GM18507 (cell line): ENCODE measurements at places on chromosomes 11 and 22.

DNA sequence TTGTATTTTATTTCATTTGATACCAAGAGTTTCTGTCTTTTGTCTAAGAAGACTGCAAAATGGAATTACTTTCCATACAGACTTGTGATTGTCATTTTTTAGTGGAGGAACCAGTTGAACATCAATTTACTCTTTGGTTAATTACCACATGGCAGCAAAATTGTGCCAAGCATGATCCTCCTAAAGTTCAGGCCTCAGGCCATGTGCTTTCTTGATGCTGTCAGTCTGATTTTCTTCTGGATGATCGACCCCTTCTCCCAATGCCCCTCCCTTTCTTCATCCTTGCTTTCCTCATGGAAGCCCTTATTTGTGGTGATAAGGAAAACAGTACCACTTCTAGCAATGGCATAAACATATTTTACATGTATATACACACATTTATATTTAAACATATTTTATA, 76.2 kb downstream of the SVIP start:
- DNase-seq, result no peak

GRCh38 chr22:24285245-24285644, 14.6 kb downstream of the SPECC1L start:
- DNase-seq, result no peak

DNA sequence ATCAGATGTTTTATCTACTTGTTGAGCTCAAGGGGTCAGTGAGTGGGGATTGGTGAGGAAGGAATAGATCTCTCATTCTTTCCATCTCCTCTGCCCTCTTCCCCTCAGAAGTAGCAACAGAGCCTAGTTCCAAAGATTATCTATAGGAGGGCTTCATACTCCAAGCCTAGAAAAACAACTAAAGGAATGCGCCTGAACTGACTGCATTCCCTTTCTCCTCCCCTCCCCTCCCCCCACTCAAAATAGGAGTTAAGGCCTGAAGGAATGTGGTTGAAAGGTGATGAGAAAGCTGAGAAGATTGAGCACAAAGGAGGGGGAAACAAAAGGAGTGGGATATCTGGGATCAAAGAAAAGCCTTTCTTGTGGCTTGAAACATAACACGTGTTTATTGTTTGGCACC, 10.5 kb downstream of the EMSY start:
- DNase-seq, result no peak

GRCh38 chr11:111565114-111565720, 24.7 kb downstream of the LAYN start:
- peak; percentile 42 for DNase-seq

- no peak for DNase-seq
These were observed 4.2 kb upstream of the SYN3 start for GRCh38 chr22:33062361-33062760.

DNA sequence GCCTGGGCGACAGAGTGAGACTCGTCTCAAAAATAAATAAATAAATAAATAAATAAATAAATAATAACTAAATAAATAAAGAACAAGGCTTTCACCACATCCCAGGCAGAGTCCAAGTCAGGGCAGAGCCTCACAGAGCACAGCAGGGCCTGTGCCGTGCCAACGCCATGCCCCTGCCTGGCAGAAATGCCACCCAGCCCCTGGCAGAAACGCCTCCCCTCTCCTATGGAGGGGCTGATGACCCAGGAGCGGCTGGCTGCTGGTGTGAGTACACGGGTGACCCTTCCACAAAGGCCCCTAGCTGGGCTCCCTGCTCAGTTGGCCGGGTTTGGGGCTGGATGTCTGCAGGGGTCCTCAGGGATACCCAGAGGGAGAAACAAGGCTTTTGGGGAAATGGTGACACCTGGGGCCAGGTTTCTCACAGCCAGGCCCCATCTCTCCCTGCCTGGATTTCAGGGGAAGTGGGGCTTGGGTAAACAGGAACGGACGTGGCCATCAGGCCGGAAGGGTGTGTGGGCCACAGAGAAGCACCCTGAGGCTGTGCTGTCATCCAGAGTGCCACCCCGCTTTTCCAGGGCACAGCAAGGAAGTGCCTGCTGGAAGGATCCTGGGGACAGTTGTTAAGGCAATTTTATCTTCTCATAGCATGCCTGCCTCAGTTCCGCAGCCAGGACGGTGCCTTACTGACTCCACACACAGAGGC, 5.1 kb downstream of the BID start:
- DNase-seq, result no peak

GRCh38 chr11:10932976-10933375, 75.1 kb upstream of the ZBED5 start:
- DNase-seq, result no peak

DNA sequence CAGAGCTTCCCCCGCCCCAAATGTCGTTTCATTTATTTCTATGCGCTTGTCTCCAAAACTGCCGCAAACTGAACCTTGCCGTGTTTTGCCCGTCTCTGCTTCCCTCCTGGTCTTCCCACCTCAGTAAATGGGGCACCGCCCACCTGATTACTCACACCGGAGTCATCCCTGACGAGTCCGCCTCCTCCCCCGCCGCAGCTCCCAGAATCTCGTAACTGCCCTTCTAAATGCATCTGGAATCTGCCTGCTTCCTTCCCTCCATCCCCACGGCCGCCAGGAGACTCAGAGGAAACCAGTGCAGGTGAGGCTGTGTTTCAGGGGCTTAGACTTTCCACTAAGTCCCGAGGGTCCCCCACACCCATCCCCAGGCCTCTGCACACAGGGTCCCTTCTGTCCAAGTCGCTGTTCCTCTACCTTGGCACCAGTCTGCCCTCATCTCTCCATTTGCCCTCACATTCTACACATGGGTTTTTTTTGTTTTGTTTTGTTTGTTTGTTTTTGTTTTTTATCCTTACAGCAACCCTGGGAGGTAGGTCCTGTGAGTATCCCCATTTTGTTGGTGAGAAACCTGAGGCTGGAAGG, 62.6 kb upstream of the PHF21B start:
- no peak for DNase-seq

DNA sequence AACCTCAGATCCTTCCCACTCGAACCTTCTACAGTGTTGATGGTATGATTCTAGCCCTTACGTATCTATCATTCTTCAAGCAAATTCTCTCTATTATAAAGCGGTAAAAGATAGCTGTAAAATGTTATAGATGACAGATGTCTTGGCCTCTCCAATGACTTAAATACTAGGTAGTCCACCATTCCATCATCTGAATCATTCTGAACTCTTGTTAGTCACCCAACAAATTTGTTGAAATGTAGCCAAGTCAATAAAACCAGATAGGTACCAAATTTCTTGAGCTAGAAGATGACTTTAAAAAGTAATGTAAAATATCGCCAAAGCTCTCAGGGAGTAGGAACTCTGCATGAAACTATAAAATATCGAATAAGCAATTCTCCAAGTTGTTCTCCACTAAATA, 32.6 kb upstream of the PICALM start:
- no peak for DNase-seq

DNA sequence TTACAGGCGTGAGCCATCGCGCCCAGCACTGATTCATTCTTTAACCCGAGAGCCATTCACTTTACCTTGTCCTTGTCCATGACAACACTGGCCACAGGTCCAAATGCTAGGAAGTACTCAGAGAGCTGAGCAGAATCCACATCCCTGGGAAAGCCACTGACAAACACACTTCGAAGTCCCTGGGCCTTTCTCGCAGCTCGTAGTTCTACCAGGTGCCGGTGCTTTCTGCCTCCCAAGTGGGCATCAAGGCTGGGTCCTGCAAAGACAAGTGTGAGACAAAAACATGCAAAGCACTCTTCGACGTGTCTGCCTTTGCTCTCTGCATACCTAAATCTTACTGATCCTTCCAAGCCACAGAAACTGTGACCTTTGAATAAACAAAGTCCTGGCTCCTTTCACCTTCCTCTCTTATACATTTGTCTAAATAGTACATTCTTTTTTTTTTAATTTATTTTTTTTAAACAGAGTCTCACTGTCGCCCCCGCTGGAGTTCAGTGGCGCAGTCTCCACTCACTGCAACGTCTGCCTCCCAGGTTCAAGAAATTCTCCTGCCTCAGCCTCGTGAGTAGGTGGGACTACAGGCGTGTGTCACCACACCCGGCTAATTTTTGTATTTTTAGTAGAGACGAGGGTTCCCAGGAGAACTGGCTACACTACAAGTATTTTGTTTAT, 2.2 kb downstream of the TUT1 start:
- no peak for DNase-seq

GRCh38 chr11:93591247-93591898, 48.2 kb upstream of the SMCO4 start:
- no peak for DNase-seq

GRCh38 chr11:63652671-63653070, 18.5 kb downstream of the ATL3 start:
- no peak for DNase-seq

- no peak for DNase-seq
These were observed 28.5 kb downstream of the MN1 start for GRCh38 chr22:27772984-27773498.

GRCh38 chr11:44528103-44528502, 37.4 kb upstream of the CD82 start:
- DNase-seq, result no peak

- no peak for DNase-seq
These were observed 217.3 kb upstream of the GRIA4 start for GRCh38 chr11:105392556-105392955.

GRCh38 chr11:75493626-75494025, 32.1 kb downstream of the GDPD5 start:
- DNase-seq, result no peak

DNA sequence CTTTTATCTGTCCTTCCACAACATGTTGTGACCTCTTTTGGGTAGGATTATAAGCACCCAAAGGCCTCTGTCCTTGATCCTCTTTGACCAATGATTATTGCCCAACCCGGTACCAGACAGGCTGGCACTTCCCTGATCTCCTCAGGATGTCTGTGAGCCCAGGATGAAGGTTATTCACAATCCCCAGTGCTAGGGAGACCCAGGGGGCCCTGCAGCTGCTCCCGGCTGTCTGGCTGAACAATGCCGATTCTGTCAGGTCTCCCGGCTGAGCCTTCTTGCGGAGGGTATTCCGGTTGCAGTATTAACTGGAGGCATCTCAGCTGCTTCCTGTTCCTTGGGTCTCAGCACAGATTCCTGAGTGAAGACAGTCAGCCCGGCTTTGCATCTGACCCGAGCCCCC, 71.2 kb upstream of the CDON start:
- DNase-seq, result no peak

GRCh38 chr22:49590381-49590780, 237.3 kb downstream of the BRD1 start:
- no peak for DNase-seq

- DNase-seq, result no peak
These were observed 8.0 kb downstream of the GLB1L2 start for GRCh38 chr11:134339756-134340155.

DNA sequence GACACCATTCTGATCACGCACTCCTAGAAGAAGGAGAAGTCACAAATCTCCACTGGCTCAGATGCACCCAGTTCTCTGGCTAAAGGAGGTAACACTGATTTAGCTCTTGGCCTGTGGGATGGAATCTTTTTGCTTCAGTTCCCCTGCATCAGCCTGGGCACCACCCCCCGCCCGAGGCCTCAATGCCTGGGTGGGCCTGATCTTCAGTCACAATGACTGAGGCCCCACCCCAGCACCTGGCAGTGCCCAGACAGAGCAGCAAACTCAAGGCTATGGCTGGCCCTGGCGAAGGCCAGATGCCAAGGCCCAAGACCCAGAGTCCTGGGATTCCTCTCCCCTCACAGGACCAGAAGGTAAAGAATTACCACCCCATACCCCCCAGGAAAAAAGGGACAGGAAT, 5.0 kb downstream of the CYB561A3 start:
- DNase-seq, result no peak

GRCh38 chr11:13679768-13680167, 11.3 kb downstream of the FAR1 start:
- no peak for DNase-seq

DNA sequence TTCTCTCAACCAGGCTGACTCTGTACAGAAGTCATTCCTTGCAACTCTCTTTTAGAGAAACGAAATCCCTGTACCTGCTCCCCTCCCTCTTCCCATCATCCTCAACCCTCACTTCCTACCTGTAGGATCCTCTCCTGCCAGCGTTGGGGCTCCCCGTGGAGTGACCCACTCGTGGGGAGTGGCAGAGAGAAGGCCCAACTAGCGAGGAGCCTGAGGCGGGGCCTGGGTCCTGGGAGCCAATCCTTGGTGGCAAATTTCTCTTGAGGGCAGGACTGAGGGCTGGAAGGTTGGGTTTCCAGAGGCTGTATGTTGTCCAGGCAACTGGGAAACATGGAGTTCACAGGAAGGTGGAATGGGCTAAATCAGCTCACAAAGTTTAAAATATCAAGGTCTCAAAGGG, 10.4 kb downstream of the NHERF4 start:
- no peak for DNase-seq
